ENCODE measurements at places on chromosomes 7 and 10. TPM values are rescaled to one million over a fixed set of nuclear protein-coding genes. Genes with fewer than 3 reads are reported as not detected.

Gene SH2B2
- total RNA-seq, result 3.7 TPM

Gene SAMD9L
- total RNA-seq, result 0.55 TPM

Gene OR13A1
- not detected for total RNA-seq

Gene UPK3BL1
- 12.5 TPM for total RNA-seq

Gene ADAM12
- 4.0 TPM for total RNA-seq

Gene SPDYE5
- not detected for total RNA-seq

Gene OPALIN
- not detected for total RNA-seq

Gene NEUROG3
- total RNA-seq, result not detected

Gene OR9A2
- not detected for total RNA-seq

Gene SH2D4B
- total RNA-seq, result 0.06 TPM

Gene MYOF
- 215 TPM for total RNA-seq

Gene SNCG
- 13.6 TPM for total RNA-seq

Gene SLC39A12
- not detected for total RNA-seq

Gene ENKUR
- total RNA-seq, result 0.19 TPM

Gene CDHR1
- 0.07 TPM for total RNA-seq

Gene FXYD4
- total RNA-seq, result not detected

Gene TUBAL3
- total RNA-seq, result 0.31 TPM

Gene PRR15
- total RNA-seq, result 4.6 TPM

Gene SPDYE6
- not detected for total RNA-seq

Gene ZNF775
- 7.3 TPM for total RNA-seq
